ENCODE measurements at places on chromosomes 6 and 20.
A peak's percentile ranks its signal among the peaks of the same experiment; 100 is the strongest.

DNA sequence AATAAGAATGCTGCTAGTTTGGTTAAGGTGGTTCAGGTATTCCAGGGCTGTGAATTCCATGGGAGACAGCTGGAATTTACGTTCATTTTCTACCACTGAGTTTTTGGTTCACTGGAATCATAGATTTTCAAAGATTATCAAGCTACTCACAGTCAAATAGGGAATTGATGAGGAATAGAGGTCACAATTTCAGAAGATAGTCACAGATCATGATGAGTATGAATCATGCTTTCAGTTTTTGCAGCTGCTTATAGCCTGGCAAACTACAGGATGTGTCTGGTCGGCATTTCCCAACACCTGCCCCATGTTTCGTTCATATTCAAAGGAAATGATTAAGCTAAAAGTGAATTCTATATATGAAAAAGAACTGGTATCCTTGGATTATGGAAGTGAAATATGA, 58.7 kb downstream of the BCKDHB start:
- no peaks in the 10 kb centered on the region for H3K4me1 ChIP-seq
- no peak for DNase-seq
- H3K36me3 ChIP-seq = peaks cover 5% of the 10 kb centered on the region
- H3K27me3 ChIP-seq = no peaks in the 10 kb centered on the region

DNA sequence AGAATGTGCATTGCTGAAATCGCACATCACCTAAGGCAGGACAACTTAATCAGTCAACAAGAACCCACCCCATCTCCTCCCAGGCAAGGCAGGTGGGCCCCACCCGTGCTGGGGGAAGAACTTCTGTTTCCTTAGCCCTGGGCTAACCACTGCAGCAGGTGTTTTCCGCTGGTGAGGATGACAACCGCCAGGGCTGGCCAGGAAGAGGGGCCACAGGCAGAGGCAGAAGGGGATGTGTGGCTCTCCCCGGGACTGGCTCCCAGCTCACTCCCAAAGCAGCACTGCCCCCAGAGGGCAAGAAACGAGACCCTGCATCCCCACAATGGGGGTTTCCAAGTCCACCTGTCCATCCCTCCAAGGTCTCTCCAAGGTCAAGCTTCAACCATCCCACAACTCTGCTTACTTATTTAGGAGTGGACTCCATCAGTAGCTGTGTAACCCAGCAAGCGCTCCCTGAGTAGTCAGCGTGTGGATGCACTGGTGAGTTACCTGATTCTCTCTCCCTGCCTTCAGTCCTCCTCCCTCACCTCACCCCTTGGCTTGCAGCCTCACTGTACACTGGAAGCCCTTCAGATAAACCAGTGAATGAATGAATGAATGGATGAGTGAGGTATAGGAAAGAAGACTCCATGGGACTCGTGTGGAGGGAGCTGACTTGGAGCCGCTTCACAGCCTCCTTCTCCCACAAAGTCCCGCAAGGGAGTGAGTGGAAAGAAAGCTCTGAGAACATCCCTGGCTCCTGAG, 168.2 kb upstream of the CST7 start:
- no peak overlapping the region for H3K4me3 ChIP-seq
- DNase-seq = peak; percentile 56
- no peaks in the 10 kb centered on the region for H3K27me3 ChIP-seq
- no peaks in the 10 kb centered on the region for H3K36me3 ChIP-seq
- H3K27ac ChIP-seq = no peak overlapping the region
- no peaks in the 10 kb centered on the region for H3K4me1 ChIP-seq

DNA sequence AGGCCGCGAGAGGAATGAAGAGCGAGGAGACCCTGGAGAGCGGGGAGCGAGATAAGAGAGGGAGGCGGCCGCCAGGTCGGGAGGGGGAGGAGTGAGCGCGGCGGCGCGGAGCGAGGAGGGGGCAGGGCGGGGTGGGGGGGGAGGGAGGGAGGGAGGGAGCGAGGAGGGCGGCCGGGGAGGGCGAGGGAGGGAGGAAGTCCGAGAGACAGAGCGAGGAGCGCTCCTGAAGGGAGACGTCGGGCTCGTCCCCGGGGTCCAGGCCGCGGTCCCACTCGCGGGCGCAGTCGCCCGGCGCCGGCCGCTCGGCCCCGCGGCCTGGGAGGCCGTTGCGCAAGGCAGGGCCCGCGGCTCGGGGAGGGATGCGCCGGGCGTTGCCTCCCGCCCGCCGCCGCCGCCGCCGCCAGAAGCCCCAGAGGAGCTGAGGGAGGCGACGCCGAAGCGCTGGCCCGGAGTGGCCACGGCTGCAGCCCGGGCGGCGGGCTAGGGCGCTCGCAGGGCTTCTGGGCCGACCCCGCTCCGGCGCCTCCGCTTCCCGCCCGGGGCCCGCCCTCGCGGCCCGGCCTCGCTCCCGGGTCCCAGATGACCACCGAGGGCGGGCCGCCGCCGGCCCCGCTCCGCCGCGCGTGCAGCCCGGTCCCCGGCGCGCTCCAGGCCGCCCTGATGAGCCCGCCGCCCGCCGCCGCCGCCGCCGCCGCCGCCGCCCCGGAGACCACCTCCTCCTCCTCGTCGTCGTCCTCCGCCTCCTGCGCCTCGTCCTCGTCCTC, at the start of gene FOXF2:
Gene FOXF2 (plus strand): TSS at position 208 of the 764 bp plus-strand sequence. CDS start 372 bp downstream, at position 580.
- DNase-seq = no peak
- no peak within 1 kb of the TSS for H3K27ac ChIP-seq
- H3K4me1 ChIP-seq = no peaks in the 10 kb centered on the region
- no peaks in the 10 kb centered on the region for H3K36me3 ChIP-seq
- peaks cover 98% of the 10 kb centered on the region for H3K27me3 ChIP-seq

DNA sequence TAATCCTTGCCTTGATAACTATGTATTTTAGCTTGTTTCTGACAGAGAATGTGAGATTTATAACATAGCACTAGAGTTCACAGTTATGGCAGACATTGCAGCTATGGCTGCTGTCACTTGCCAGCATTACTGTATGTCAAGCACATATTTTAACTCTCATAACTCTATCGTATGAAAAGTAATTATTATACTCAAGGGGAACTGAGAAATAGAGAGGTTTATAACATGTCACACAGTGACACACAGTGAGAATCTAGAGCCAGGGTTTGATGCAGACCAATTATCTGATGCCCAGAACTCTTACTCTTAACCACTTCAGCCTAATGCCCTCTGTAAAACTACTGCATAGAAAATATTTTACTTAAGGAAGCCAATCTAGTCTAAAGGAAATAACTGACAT, 1012.4 kb downstream of the GRIK2 start:
- no peaks in the 10 kb centered on the region for H3K27me3 ChIP-seq
- no peak overlapping the region for H3K27ac ChIP-seq
- no peak for DNase-seq
- H3K36me3 ChIP-seq = no peaks in the 10 kb centered on the region
- H3K4me1 ChIP-seq = no peaks in the 10 kb centered on the region

DNA sequence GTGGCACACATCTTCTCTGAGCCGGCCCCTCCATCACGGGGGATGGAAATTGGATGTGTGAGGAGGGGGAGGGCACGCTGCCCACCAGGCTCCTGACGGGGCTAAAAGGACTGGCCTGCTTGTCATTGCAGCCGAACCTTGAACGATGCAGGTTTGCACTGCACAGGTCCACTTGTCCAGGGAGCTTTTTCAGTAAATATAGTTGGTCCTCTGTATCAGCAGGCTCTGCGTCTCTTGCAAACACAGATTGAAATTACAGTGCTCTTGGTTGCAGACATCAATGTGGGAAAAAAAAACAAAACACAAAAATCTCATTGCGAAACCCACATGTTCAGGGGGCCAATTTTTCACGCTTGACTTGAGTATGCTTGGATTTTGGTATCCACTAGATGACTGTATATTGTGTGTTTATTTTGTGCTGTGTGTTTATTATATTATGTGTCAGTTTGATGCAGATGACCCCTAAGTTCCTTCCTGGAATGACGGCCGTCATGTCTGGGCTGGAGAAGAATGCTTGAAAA, 29.2 kb downstream of the ERMARD start:
- H3K4me3 ChIP-seq = no peak overlapping the region
- H3K36me3 ChIP-seq = peaks cover 51% of the 10 kb centered on the region
- H3K4me1 ChIP-seq = no peaks in the 10 kb centered on the region

- no peaks in the 10 kb centered on the region for H3K4me1 ChIP-seq
- H3K27me3 ChIP-seq = no peaks in the 10 kb centered on the region
- H3K27ac ChIP-seq = no peak overlapping the region
- peaks cover 4% of the 10 kb centered on the region for H3K36me3 ChIP-seq
- no peak overlapping the region for H3K4me3 ChIP-seq
Measured at GRCh38 chr6:20474874-20475542, 59.2 kb upstream of the CDKAL1 start.

DNA sequence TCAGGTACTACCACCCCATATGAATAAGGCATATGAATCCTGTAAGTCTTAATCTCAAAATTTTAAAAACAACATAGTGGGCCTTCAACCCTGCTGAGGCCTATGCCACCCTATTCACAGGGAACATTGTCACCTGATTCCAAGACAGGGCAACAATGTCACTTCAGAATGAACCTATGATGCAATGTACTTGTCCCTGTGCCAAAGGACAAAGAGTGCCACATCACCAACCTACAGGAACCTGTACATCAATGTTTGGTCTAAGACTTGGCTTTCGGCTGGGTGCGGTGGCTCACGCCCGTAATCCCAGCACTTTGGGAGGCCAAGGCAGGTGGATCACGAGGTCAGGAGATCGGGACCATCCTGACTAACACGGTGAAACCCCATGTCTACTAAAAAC, 318.5 kb upstream of the JARID2 start:
- H3K36me3 ChIP-seq = no peaks in the 10 kb centered on the region
- H3K27ac ChIP-seq = no peak overlapping the region
- H3K27me3 ChIP-seq = no peaks in the 10 kb centered on the region
- no peak overlapping the region for H3K4me3 ChIP-seq
- no peak for DNase-seq
- H3K4me1 ChIP-seq = no peaks in the 10 kb centered on the region

DNA sequence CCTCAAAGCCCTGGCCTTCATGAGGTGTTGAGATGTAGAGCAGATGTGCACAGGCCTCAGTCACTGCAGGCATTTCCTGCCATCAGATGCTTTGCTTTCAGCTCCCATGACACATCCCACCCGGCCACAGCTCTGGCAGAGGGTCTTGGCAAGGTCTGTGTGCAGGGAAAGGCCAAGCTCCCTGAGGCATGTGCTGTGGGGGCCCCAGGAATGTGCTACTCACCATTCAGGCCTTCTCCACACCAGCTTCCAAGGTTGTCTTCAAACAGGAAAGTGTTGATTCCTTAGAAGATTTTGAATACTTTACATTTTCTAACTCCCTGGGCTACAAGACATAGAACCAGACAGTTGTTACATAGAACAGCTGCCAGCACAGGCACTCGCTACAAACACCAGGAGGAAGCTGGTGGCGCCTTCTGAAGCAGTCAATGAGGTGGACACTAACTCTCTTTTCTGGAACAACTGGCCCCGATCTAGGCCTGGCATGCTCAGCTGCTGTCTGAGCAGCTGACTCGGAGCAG, 27.8 kb downstream of the CASS4 start:
- peak; percentile 28 for DNase-seq
- H3K36me3 ChIP-seq = no peaks in the 10 kb centered on the region
- no peak overlapping the region for H3K27ac ChIP-seq
- no peaks in the 10 kb centered on the region for H3K27me3 ChIP-seq
- H3K4me1 ChIP-seq = no peaks in the 10 kb centered on the region
- no peak overlapping the region for H3K4me3 ChIP-seq
